Activated T-cell treated with anti-CD3 and anti-CD28 coated beads, Interleukin-2, amount 50 U/mL, for 24 hours (primary cell): ENCODE measurements at places on chromosomes 7 and 10.
A peak's percentile ranks its signal among the peaks of the same experiment; 100 is the strongest.

DNA sequence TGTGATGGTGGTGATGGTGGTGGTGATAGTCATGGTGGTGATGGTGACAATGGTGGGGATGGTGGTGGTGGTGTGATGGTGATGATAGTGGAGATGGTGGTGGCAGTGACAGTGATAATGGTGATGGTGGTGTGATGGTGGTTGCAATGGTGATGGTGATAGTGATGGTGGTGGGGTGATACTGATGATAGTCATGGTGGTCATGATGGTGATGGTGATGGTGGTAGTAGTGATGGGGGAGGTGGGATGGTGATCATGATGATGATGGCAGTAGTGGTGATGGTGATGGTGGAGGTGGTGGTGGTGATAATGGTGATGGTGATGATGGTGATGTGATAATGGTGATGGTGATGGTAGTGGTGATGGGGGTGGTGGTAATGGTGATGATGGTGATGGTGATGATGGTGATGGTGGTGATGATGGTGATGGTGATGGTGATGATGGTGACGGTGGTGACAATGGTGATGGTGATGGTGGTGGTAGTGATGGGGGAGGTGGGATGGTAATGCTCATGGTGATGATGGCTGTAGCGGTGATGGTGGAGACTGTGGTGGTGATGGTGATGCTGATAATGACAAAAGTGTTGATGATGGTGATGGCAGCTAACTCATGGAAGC lies 4.7 kb upstream of the PWWP2B start:
- no peak for DNase-seq

DNA sequence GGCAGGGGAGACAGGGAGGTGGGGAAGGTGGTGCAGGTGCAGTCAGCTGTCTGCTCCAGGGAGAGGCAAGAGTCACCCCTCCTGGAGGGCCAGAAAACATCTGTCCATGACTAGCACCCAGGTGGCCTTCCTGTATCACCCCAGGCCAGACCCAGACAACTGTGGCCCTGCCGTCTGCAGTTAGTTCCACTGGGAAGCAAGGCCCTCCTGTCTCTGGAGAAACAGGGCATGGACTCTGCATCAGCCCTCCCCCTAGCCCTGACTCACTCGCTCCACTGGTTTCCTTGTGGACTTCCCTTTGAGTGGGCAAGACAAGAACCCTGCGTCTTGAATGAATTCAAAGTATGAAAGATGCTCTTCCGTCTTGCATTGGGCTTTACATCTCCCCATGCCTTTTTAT lies 12.6 kb downstream of the TBATA start:
- DNase-seq: no peak

- DNase-seq: no peak
Observed at GRCh38 chr10:114885443-114885842, 52.6 kb upstream of the TRUB1 start.

DNA sequence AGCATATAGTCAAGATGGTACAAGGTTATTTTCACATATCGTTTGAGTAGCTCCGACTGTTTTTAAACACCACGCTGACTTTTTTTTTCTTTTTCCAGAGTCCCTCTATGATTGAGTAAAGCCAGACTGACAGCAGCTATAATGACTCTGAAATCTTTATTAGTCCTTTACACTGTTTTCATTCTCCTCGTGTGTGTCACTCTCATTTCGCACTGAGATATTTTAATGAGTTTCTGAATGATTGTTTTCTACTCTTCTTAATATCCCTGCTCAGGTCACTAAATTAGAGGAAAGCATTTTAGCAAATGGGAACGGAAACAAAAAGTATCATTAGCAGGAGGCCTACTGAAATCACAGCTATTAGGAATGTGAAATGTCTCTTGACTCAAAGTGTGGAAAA lies 162.3 kb upstream of the MTPN start:
- no peak for DNase-seq

GRCh38 chr7:91431601-91432000 lies 167.4 kb downstream of the FZD1 start:
- no peak for DNase-seq

DNA sequence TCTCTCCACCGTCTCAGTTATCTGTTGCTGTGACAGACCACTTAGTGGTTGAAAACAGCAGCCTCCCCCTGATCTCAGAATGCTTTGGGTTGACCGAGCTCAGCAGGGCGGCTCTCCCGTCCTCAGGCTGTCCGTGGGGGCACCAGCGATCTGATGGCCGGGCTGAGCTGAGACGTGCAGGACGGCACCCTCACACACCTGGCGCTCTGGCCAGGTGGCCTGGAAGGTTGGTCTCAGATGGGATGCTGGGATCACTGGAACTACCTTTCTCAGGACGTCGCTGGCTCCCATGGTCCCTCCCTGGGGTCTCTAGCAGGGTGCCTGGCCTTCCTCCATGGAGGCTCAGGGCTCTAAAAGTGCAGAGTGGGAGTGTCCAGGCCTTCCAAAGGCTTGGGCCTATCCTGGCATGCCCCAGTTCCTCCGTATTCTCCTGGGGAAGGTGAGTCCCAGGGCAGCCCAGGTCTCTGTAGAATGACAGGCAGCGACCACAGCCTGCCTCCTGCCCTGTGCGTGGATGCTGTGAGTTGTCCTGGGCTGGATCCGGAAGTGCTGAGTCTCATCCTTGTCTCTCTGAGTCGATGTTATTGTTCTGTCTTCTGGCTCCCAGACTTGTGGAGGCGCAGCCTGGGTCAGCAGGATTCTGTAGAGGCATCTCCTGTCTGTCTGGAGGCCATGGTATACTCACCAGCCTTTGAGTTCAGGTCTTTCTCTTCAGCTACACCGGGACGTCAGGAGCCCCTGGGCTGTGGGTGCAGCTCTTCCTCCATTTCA lies 12.2 kb upstream of the PWWP2B start:
- DNase-seq: no peak

DNA sequence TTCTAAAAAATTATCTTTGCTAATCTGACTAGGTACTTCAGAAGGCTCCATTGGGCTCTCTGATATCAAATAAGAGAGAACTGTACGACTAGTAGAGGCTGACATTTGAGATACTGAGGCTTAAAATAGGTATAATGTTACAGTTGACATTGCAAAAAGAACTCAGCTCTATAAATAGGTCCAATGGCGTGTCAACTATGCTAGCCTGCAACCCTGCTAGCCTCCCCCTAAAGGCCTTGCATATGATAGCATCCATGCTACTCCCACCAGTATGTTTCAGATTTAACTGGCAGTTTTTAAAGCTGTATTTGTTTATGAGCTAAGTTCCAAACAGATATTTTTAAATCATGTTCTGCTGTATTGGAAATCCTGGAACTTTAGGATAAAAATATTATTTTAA lies at the start of gene PPP1R3A:
PPP1R3A (minus strand) TSS at position 64 of the 400 bp plus-strand sequence; CDS start at position 51, 13 bp downstream.
- no peak for DNase-seq

- DNase-seq: peak; percentile 57
Observed at GRCh38 chr10:13271552-13272163, 28.2 kb downstream of the PHYH start.

- no peak for DNase-seq
Observed at GRCh38 chr10:34392641-34393170, 422.4 kb downstream of the PARD3 start.

- DNase-seq: no peak
Observed at GRCh38 chr7:50647286-50647980, 82.2 kb upstream of the DDC start.

DNA sequence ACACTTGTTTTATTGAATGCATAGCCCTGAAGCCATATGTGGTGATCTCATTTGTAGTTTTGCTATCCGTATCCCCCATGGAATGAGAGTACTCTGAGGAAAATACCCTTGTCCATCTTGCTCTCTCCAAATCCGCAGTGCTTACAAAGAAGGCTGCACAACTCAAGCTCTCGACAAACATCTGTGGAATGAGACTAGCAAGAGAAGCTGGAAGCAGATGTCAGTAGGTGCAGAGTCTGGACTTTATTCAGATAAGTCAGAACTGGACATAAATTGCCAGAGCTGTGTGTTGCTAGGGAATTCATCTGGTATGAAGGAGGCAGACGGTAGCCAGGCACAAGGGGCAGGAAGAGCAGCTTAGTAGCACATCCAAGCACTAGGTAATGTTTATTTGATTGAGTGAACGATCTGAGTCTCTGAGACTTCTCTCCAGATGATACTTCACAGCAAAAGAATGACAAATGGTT lies 1046.2 kb downstream of the XPNPEP1 start:
- no peak for DNase-seq

DNA sequence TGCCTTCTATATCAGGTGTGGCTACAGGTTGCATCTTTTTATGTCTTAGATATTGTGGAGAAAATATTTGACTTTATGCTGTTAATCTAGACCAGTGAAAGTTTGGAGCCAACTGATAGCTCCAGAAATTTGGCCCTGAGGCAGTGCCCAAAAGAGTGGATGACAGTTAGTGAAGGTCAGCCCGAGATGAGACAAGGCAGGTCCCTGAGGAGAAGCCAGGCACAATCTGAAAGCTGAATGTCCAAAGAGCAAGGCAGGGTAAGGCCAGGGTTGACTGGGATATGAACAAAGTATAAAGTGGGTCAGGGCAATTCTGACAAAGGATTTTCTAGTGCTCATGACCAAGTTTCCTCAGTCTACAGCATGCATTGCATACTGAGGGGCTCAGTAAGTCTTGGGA lies 661.9 kb downstream of the SUGCT start:
- no peak for DNase-seq

- DNase-seq: no peak
Observed at GRCh38 chr10:86506062-86506461, 15.5 kb downstream of the WAPL start.

DNA sequence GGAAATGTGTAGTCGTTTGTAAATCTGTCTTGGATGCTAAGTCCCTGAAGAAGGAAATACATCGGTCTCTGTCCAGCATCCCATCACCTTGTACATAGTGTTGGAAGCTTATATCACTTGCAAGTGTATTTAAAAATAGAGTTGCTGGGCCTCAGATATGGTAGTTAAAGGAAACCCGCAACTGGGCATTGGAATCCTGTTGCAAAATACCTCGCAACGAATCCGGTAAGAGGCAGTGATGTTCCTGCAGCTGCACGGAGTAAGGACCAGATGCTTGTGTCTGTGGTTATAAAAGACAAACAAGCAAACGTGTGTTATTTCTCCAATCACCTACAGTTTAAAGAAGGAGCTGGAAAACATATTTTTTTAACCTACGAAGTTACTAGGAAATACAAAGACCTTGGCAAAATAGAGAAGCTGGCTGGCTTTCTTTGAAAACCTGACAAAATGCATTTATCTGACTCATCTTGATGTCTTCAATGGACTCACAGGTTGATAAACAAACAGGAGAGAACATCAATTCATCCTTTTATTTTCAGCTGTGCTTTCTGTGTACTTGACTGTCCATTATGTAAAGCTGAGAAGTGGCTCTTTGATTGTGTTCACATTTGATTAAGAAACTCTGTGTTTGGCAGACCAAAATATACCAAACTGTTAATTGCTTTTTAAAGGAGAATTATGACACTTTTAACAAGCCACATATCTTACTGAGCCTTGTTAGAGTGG lies 326.4 kb downstream of the SFMBT2 start:
- DNase-seq: no peak

DNA sequence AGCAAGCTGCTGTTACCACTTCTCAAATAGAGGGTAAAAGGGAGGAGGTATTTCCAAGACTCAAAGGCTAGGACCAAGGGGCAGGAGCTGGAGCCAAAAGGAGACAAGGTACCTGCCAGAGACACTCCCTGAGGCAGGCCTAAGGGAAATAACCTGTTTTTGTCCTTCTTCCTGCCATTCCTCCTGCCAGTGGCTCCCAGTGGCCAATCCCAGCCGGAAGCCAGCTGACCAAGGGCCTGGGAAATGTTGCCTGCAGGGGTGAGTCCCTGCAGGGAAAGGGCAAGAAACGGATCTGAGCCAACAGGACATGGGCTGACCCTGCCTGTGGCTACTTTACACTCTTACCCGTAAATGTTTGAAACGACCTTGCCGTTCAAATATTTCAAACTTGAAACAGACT lies 3.5 kb downstream of the CYTH3 start:
- no peak for DNase-seq

- DNase-seq: no peak
Observed at GRCh38 chr7:45028138-45028919, 28.3 kb downstream of the CCM2 start.

DNA sequence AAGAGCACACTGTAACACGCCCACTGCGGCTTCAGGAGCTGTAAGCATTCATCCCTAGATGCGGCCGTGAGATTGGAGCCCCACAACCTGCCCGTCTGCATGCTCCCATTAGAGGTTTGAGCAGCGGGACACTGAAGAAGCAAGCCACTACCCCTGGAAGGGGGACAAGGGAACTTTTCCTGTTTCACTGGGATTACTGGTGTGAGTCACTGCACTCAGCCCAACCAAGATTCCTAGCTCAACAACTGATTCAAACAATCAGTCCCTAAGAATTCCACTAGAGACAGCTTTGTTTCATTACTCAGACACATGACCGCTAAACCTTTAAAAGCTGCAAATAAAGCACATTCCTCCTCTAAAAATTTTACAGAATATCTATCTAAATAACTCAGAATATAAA lies 69.8 kb downstream of the ORC5 start:
- DNase-seq: no peak

GRCh38 chr10:74763934-74764591 lies 62.3 kb upstream of the KAT6B start:
- no peak for DNase-seq

- DNase-seq: peak; percentile 77
Observed at GRCh38 chr10:96830511-96831199, 1.4 kb upstream of the LCOR start.

DNA sequence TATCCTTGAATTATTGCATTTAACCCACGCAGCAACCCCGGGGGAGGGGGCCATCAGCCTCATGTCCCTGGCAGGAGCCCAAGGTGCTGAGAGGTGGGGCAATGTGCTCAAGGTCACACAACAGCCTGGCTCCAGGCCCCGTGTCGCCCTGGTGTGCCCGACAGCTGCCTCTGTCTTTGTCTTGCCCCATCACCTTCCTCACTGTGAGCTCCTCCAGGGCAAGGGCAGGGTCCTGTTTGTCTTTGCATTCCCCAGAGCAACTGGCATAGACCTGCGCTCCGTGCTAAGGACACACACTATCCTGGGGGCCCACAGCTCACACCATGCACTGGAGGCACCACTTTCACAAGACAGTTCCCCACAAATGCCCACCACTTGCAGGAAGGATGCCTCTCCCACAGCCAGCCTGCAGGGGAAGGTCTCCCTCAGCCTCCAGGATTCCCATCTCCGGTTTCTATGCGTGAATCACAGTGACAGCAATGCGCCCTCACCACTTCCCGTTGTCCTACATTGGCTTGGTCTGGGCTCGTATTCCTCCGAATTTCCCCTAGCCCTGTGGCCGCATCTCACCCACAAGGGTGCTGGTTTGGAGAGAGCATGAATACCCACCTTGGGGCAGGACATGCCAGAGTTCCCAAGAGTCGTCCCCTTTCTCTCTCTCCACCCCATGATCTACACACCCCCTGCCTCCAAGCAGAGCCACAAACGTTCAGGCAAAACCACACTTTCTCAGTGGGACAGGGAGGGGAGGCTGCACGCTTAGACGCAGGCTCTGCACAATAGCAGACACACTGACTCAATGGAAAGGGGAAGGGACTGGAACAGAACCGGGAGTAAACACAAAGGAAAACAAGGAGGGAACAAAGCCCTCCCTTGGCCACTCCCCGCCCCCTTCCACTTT lies 10.3 kb downstream of the ITPRIP start:
- DNase-seq: peak; percentile 43

- no peak for DNase-seq
Observed at GRCh38 chr10:26025523-26025922, 91.5 kb downstream of the MYO3A start.

GRCh38 chr10:33211106-33211878 lies 123.2 kb downstream of the NRP1 start:
- no peak for DNase-seq
